ENCODE measurements at places on chromosomes 7 and 10.

DNA sequence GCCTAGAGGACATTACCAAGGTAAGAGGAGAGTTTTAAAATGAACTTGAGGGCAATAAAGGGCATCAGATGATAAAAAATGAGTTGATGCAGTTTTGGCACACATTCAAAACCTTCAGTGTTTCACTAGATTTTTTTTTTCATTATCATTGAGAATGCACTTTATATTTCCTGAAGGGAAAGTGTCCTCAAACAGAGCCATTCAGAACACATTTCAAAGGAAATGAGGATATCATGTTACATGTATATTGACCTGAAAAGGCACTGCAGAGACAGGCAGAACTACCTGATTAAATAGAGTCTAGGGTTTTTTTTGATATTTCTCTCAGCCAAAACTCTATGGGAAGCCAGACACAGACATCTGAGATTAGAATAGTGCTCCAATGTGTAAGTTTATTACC lies 454.0 kb downstream of the NEBL start:
- DNase-seq = no peak

- no peak for DNase-seq
Observed at GRCh38 chr10:50634479-50634878, 10.7 kb upstream of the SGMS1 start.

- no peak for DNase-seq
Observed at GRCh38 chr10:76150139-76150875, 718.9 kb downstream of the LRMDA start.

DNA sequence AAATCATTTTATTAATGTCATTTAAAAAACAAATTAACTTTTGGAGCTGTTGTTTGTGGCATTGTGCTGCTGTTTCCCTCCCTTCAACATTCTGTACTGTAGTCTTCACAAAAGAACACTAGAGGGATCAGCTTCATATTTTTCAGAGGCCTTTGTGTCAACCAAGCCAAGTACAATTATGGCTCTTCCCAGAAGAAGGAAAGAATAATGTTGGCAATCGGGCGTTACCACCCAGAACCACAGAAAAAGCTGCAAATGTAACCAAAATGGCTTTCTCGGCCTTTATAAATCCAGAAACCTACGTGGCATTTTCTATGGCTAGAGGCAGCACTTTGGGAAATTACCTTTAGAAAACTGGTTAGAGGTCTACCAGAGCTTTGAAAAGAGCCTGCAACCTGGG lies 98.8 kb upstream of the COL1A2 start:
- DNase-seq = no peak

DNA sequence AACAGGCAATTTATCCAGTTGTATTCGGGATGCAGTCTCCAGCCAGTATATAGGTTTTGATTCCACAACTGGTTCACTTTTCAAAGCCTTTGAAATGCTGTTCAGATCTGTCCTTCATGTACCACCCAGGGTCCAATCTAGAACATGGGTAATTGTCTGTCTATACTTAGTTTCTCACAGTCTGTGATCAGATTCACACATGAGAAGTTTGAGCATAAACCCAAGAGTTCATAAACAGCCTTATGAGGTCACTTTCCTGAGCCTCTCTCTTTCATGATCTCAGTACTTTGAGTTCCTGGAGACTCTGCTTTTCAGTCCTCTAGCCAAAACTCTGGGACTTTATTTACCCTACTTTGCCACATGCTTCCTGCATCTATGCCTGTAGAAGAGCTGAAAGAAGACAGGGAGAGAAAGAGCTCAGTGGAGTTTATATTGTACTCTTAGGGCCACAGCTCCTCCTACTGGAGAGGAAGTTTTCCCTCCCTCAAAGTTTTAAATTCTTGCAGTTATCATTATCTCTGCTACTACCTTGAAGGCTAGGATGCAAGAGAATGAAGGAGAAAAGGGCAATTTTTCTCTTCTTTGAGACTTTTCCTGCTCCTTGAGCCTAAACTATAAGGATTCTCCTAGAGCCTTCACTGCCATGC lies 172.0 kb downstream of the ZEB1 start:
- no peak for DNase-seq

GRCh38 chr10:113056441-113057021 lies 106.5 kb downstream of the TCF7L2 start:
- DNase-seq = no peak

DNA sequence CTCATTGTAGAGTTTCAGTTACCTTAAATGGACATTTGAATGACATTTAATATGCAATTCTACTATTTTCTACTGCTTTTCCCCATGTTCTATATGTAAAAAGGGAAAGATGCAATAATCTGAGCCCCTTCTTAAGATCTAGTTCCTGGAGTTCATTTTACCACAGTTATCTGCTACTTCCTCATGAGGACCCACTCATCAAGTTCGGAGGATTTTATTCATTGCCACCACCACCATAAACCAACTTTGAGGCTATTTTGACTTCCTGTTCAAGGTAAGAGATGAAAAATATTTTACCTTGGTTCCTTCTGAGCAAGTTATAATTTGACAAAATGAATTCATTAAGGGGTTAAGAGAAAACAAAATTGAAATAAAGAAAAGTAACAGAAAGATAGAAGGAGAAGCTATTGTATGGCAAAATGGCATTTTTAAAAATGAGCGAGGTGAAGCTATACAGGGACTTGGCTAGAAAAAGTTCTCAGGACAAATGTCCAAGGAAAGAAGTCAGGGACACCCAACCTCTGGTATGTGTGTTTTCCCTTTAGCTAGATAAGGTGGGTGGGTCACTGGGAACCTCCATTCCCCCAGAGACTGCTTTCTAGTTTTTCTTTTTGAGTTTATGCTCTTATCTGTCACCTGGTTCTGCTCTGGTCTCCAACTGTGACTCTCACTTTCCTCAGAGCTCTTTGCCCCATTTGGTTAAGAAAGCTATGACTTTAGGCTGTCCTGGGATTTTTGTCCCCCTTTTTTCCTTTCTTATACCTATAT lies 14.9 kb upstream of the FAM3C start:
- no peak for DNase-seq

GRCh38 chr7:128743112-128743772 lies 4.1 kb downstream of the CALU start:
- no peak for DNase-seq

GRCh38 chr10:62424026-62424425 lies 49.9 kb downstream of the ZNF365 start:
- no peak for DNase-seq

DNA sequence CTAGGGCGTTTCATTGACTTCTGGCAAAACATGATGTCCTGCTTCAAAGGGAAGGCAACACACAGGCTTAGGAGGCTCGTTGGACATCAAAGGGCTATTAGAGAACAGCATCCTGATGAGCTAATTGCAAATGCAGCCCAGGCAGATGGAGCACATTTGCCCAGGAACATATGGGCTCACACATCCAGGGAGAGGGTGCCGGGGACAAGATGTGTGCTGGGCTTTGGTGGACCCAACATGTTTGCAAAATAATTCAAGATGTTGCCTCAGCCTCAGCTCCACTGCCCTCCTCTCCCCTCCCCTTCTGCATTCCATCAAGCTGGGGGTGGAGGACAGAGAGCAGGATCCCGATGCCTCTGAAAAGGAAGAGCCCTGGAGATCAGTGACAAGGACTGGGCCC lies 217.1 kb upstream of the ZMIZ1 start:
- no peak for DNase-seq

GRCh38 chr7:106640368-106641141 lies 20.4 kb downstream of the CCDC71L start:
- DNase-seq = no peak

GRCh38 chr10:43194859-43195258 lies 56.6 kb downstream of the CSGALNACT2 start:
- DNase-seq = no peak

DNA sequence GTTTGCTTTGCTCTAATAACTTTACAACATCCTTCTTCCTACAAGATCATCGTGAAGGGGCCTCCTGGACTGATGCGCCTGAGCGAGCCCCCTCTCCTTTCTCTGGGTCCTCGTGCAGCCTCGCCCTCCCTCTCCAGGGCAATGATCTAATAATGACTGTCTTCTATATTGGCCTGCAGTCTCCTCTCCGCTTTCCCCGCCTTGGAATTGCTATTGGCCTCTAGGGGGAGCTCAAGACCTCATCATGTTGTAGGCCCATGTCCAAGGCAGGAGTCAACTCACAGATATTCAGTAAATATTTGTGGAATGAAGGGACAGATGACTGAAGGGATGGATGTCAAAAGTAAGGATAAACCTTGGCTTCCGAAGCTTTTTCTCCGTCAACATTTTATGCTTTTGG lies 1180.3 kb downstream of the TYW1 start:
- peak; percentile 58 for DNase-seq

- DNase-seq = no peak
Observed at GRCh38 chr10:122638106-122638505, 61.5 kb downstream of the C10orf120 start.

- DNase-seq = no peak
Observed at GRCh38 chr7:151178236-151178635, 8.8 kb downstream of the ASB10 start.

DNA sequence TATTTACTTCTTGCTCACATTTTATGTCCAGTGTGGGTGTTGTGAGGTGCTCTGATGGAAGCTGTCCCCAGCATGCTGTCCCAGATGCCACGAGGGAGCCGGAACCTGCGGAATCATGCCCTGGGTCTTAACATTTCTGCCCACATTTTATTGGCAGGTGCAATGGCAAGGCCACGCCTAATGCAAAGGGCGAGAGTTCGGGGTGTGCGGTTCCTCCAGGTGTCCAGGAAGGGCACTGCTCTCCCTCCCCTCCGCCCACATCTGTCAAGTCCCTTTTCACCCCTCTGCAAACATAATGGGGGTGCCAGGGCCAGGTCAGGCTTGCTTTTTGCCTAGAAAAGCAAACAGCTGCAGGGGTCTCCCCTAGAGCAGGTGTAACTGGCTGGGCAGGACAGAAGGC lies 16.4 kb downstream of the PDAP1 start:
- DNase-seq = no peak

DNA sequence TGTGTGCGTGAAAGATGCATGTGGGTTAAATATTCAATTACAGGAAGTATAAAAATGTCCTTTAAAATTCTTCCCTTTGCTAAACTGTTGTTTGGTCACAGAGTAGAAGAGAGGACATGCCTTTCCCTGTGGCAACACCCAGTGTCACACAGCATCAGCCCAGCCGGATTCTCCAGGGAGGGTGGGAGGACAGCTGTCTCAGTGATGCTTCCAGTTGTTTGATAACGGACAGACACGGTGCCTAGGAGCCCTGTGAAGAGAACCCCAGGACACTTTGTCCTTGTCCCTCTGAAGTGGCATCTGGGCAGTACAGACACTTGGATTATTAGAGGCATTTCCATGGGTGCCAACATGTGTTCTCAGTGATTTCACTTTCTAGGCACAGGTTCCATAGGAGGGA lies 306.6 kb upstream of the LRGUK start:
- no peak for DNase-seq

DNA sequence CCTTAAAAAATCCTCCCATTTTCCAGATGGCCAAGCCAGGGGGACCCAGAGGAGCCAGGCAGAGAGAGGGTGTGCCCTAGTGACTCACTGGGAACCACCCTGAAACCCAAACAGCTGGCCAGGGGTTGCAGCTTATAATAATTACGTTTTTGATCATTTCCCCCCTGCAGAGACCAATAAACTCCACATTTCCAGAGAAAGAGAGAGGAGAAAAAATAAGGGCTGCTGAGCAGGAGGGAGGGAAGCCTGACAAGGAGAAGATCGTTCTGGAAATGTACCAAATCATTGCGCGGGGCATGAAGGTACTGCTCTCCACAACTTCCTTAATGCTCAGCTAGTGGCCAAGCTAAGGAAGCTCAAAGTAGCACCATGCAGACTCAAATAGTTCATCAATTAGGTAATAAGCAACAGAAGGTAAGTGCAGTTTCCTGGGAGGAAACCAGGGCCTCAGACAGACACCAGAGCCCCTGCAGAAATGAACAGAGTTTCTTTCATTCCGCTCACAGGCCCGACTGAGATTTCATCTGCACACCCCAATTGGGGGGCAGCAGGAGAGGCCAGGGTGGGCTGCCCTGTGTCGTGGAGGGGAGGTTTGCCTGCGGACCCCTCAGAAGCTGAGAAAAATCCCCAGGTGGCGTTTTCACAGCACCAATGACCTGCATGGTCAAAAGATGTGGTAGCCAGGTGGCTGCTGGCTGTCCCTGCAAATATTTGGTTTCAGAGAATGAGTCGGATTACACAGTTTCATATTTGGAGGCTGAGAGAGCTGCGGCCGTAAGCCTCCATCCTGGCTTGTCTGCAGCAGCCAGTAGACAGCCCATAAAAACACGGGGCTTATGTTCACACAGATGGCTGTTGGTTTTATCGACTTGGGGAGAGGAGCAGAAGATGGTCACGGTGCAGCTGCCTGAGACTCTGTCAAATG lies 153.2 kb upstream of the LYZL2 start:
- DNase-seq = no peak

DNA sequence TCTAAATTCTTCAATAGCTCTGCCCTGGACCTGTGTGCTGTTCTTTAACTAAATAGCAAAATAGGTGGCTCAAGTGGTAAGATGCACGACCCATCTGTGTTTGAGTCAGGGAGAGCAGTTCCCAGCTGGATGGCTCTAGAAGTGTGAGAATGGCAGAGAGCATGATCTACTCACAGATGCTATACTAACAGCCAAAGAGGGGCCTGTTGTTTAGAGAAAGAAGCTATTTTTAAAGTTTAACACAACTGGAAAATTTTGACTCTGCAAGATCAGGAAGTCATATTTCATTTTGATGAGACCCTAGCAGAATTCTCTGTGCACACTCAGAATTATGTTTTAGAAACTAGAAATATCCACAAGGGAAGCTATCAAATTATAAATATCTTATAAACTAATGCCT lies 87.4 kb upstream of the PIP4K2A start:
- no peak for DNase-seq

- DNase-seq = peak; percentile 29
Observed at GRCh38 chr10:76984559-76985443, 652.8 kb downstream of the KCNMA1 start.

- no peak for DNase-seq
Observed at GRCh38 chr7:73669288-73669701, 1.7 kb downstream of the VPS37D start.

GRCh38 chr7:124387056-124387455 lies 354.2 kb upstream of the TMEM229A start:
- DNase-seq = no peak

DNA sequence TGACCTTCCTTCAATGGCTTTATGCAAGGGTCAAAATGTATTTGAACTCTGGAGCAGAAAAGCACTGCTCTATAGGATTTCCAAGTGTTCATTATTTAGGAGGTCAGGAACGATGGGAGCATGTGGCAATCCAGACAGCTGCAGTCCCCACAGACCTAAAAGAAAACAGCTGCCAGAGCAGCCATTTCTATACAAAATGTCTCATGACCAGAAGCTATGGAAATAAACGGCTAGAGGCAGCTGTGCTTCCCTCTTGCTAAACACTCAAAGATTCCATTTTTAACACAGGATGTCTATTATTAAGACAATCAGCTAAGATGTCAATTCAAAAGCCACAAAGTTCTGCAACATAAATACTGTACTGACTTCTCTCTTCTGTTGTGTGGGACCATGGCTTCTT lies 879.1 kb upstream of the C7orf33 start:
- no peak for DNase-seq
